Vagina (tissue), 2 donors: ENCODE measurements at places on chromosomes 2 and 18. TPM values are rescaled to one million over a fixed set of nuclear protein-coding genes. Genes with fewer than 3 reads are reported as not detected.

PID1 gene
- total RNA-seq, result 83.2 TPM

DYNAP gene
- not detected for total RNA-seq

TFPI gene
- total RNA-seq, result 68.8 TPM

SCN2A gene
- 1.2 TPM for total RNA-seq

FAM237A gene
- total RNA-seq, result not detected

ANKRD29 gene
- 32.9 TPM for total RNA-seq

ANKRD44 gene
- total RNA-seq, result 46.4 TPM

- DNase-seq, result no peak
- no peaks in the 10 kb centered on the region for H3K27me3 ChIP-seq
- no peaks in the 10 kb centered on the region for H3K4me1 ChIP-seq
- no peaks in the 10 kb centered on the region for H3K36me3 ChIP-seq
- H3K27ac ChIP-seq, result no peak overlapping the region
These were observed 88.1 kb upstream of the ASAP2 start for GRCh38 chr2:9118383-9118960.

GRCh38 chr2:47359375-47359868 lies 43.5 kb upstream of the MSH2 start:
- H3K27ac ChIP-seq, result no peak overlapping the region
- no peaks in the 10 kb centered on the region for H3K4me1 ChIP-seq
- no peaks in the 10 kb centered on the region for H3K27me3 ChIP-seq
- no peak for DNase-seq
- H3K4me3 ChIP-seq, result no peak overlapping the region
- no peaks in the 10 kb centered on the region for H3K36me3 ChIP-seq

- H3K4me3 ChIP-seq, result no peak overlapping the region
- no peak for DNase-seq
- H3K36me3 ChIP-seq, result peaks cover 7% of the 10 kb centered on the region
- peaks cover 25% of the 10 kb centered on the region for H3K4me1 ChIP-seq
- H3K27ac ChIP-seq, result no peak overlapping the region
These were observed 3.0 kb upstream of the RPL37A start for GRCh38 chr2:216495656-216496055.

GRCh38 chr18:32261003-32261402 lies 71.2 kb downstream of the MEP1B start:
- no peak overlapping the region for H3K4me3 ChIP-seq
- H3K4me1 ChIP-seq, result no peaks in the 10 kb centered on the region
- DNase-seq, result no peak
- H3K27ac ChIP-seq, result no peak overlapping the region
- no peaks in the 10 kb centered on the region for H3K27me3 ChIP-seq
- H3K36me3 ChIP-seq, result no peaks in the 10 kb centered on the region

- H3K4me1 ChIP-seq, result no peaks in the 10 kb centered on the region
- no peaks in the 10 kb centered on the region for H3K36me3 ChIP-seq
- DNase-seq, result no peak
These were observed 863.2 kb upstream of the CHAC2 start for GRCh38 chr2:52904355-52904891.

DNA sequence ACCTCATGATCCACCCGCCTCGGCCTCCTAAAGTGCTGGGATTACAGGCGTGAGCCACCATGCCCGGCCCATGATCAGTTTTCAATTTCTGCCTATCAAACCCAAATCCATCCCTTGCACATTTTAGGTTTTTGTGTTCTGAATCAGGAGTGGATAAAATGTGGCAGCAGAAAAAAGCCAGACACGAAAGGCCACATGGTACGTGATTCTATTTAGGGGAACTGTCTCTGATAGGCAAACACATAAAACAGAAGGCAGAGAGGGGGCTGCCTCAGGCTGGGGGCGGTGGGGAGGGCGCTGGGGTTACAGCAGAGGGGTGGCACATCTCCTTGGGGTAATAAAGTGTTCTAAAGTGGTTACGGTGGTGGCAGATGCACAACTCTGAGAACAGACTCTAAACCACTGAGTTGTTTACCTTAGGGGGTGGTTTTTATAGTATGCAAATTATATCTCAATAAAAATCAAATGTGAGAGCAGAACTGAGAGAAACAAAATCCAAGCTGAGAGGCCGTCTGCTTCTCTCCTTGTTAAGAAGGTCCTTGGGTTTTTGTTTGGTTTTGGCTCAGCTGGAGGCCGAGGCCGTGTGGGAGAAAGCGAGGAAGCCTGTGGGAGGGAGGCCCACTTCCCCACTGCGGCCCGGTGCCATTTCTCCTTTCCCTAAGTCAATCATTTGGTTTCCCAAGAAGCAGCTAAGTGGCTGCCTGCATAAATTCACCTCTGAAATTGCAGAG lies 78.0 kb downstream of the SOWAHC start:
- H3K27ac ChIP-seq, result peak overlapping the region; percentile 61
- H3K4me3 ChIP-seq, result no peak overlapping the region

- H3K4me3 ChIP-seq, result no peak overlapping the region
- no peaks in the 10 kb centered on the region for H3K36me3 ChIP-seq
- DNase-seq, result no peak
These were observed 68.9 kb downstream of the DIPK1C start for GRCh38 chr18:74388227-74388626.

DNA sequence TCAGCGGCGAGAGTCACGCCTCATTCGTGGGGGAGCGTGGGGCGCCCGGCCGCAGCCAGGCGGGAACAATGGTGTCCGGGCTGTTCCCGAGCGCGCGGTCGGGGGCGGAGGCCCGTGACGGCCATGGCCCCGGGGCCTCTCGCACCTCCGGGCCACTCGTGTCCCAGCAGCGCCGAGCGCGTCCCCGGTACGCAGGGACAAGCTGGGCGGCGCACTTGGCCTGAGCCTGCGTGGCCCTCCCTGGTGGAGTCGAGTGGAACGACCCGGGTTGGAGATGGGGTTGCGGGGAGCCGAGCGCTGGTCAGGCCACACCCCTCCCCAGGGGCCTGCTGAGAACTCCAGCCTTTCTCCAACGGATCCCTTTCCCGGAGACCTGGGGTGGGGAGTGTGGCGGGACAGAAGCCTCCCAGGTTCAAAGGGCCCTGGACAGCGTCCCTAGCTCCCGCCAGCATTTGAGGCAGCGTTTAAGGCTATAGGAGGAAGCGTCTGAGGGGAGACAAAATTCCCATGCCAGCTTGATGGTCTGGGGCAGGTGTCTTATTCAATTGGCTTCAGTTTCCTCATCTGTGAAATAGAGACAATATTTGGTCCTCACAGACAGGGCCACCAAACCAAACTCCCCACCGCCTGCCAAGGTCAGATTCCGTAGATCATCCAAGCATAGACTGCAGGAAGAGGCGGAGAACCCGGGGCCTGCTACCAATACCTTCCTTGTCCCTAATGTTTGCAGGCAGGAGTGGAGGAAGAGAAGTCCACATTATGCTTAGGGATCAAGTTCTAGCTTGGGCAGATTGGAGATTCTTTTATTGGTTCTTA lies 553 bp downstream of the CNDP2 start:
- peaks cover 34% of the 10 kb centered on the region for H3K4me1 ChIP-seq
- H3K4me3 ChIP-seq, result peak overlapping the region; percentile 99
- H3K27me3 ChIP-seq, result no peaks in the 10 kb centered on the region
- H3K27ac ChIP-seq, result peak overlapping the region; percentile 93
- no peaks in the 10 kb centered on the region for H3K36me3 ChIP-seq

GRCh38 chr2:72971036-72971435 lies 53.7 kb downstream of the EMX1 start:
- H3K4me3 ChIP-seq, result no peak overlapping the region
- no peaks in the 10 kb centered on the region for H3K36me3 ChIP-seq
- DNase-seq, result no peak
- H3K4me1 ChIP-seq, result no peaks in the 10 kb centered on the region
- H3K27ac ChIP-seq, result no peak overlapping the region

DNA sequence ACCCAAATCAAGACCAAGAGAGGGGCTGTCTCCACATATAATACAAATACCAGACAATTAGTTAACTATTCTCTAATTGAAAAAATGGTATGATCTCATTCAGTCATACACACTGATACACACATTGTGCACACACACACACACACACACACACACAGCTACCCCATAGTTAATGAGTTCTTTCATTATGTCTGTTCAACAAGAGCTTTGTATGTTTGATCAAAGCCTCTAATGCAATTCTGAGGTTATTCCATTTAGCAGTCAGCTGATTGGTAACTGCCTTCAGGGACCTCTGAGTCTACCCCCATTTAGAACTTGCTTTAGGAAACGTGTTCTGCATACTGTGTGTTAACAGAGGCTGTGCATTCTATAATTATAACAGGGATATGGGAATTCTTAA lies 741.4 kb upstream of the LRRTM4 start:
- H3K4me1 ChIP-seq, result no peaks in the 10 kb centered on the region
- no peak for DNase-seq
- H3K4me3 ChIP-seq, result no peak overlapping the region
- no peak overlapping the region for H3K27ac ChIP-seq
- H3K27me3 ChIP-seq, result no peaks in the 10 kb centered on the region

- no peaks in the 10 kb centered on the region for H3K36me3 ChIP-seq
- no peak overlapping the region for H3K4me3 ChIP-seq
These were observed 89.6 kb upstream of the PMAIP1 start for GRCh38 chr18:59810183-59810582.

- H3K36me3 ChIP-seq, result no peaks in the 10 kb centered on the region
- H3K4me1 ChIP-seq, result no peaks in the 10 kb centered on the region
- no peaks in the 10 kb centered on the region for H3K27me3 ChIP-seq
- no peak overlapping the region for H3K27ac ChIP-seq
- H3K4me3 ChIP-seq, result no peak overlapping the region
These were observed 1348.0 kb upstream of the TMEFF2 start for GRCh38 chr2:193542762-193543161.

- peaks cover 42% of the 10 kb centered on the region for H3K4me1 ChIP-seq
- DNase-seq, result no peak
- no peaks in the 10 kb centered on the region for H3K36me3 ChIP-seq
- H3K27me3 ChIP-seq, result no peaks in the 10 kb centered on the region
- H3K27ac ChIP-seq, result no peak overlapping the region
- H3K4me3 ChIP-seq, result no peak overlapping the region
These were observed 13.4 kb downstream of the ITGA6 start for GRCh38 chr2:172440795-172441194.

DNA sequence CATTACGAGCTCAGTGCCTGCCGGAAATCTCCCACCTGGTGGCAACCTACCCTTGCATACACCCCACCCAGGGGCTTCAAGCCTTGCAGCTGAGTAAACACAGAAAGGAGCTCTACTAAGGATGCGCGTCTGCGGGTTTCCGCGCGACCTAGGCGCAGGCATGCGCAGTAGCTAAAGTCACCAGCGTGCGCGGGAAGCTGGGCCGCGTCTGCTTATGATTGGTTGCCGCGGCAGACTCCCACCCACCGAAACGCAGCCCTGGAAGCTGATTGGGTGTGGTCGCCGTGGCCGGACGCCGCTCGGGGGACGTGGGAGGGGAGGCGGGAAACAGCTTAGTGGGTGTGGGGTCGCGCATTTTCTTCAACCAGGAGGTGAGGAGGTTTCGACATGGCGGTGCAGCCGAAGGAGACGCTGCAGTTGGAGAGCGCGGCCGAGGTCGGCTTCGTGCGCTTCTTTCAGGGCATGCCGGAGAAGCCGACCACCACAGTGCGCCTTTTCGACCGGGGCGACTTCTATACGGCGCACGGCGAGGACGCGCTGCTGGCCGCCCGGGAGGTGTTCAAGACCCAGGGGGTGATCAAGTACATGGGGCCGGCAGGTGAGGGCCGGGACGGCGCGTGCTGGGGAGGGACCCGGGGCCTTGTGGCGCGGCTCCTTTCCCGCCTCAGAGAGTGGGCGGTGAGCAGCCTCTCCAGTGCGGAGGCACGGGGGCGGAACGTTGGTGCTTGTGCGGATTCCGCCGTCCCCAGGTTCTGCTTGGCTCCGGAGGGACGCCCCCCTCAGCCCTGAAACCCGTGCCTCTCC lies at the start of gene MSH2:
TSS of gene MSH2 (plus strand) at position 352 of the 804 bp plus-strand sequence. CDS start at position 388, 36 bp downstream.
- no peak for DNase-seq
- H3K36me3 ChIP-seq, result no peaks in the 10 kb centered on the region
- H3K4me1 ChIP-seq, result peaks cover 18% of the 10 kb centered on the region
- no peaks in the 10 kb centered on the region for H3K27me3 ChIP-seq
- peak within 1 kb of the TSS; percentile 90 for H3K4me3 ChIP-seq

DNA sequence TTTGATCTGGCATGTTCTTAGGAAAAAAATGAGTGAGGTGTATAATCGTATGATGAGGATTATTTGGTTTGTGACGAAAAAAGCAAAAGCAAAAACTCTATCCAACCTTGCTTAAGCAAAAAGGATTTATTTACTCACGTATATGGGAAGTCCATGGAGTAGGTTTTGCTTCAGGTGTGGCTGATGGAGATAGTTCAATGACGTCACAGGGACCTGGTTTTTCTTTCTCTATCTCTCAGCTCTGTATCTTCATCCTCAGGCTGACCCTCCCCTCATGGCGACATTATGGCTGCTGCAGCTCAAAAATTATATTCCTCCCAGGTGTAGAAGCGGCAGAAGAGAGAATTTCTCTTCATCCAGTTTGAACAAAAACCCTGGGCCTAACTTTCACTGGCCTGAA lies 8.9 kb downstream of the TMSB10 start:
- H3K27ac ChIP-seq, result no peak overlapping the region
- H3K4me3 ChIP-seq, result no peak overlapping the region
- no peaks in the 10 kb centered on the region for H3K36me3 ChIP-seq
- no peaks in the 10 kb centered on the region for H3K27me3 ChIP-seq
